ENCODE measurements at places on chromosomes 7 and 10. TPM values are rescaled to one million over a fixed set of nuclear protein-coding genes. Genes with fewer than 3 reads are reported as not detected.

Gene ZNF273
- 6.9 TPM for total RNA-seq

Gene CALD1
- 1.8 TPM for total RNA-seq

Gene PNLIP
- total RNA-seq, result 2.3 TPM

Gene PTTG1IP2
- total RNA-seq, result not detected

Gene CNNM1
- total RNA-seq, result 0.58 TPM

Gene RSU1
- 58.1 TPM for total RNA-seq

Gene NCF1
- 6.5 TPM for total RNA-seq

Gene LRMDA
- not detected for total RNA-seq

DNA sequence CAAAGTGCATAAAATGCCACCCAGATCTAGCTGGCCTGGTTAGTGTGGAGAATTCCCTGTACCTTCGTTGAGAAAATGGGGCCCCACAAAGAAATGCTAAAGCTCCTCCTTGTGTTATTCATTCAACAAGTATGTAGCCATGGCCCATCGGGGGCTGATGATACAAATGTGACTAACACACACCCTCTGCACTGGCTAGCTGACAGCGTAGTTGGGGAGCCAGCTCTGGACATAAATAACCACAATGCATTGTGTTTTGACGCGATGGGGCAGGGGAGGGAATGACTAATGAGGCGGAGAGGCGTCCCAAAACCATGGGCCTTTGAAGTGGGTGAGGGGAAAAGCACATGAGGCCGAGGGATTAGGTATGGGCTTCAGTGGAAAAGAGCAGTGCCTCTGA is 28.2 kb upstream of the ASL start:
- H3K36me3 ChIP-seq, result no peaks in the 10 kb centered on the region
- H3K27me3 ChIP-seq, result peaks cover 26% of the 10 kb centered on the region
- DNase-seq, result no peak
- H3K27ac ChIP-seq, result no peak overlapping the region
- peaks cover 8% of the 10 kb centered on the region for H3K4me1 ChIP-seq

- H3K27me3 ChIP-seq, result no peaks in the 10 kb centered on the region
- H3K36me3 ChIP-seq, result peaks cover 24% of the 10 kb centered on the region
- H3K4me3 ChIP-seq, result no peak overlapping the region
- no peak for DNase-seq
Observed at GRCh38 chr10:102628451-102628911, 15.8 kb upstream of the TRIM8 start.

DNA sequence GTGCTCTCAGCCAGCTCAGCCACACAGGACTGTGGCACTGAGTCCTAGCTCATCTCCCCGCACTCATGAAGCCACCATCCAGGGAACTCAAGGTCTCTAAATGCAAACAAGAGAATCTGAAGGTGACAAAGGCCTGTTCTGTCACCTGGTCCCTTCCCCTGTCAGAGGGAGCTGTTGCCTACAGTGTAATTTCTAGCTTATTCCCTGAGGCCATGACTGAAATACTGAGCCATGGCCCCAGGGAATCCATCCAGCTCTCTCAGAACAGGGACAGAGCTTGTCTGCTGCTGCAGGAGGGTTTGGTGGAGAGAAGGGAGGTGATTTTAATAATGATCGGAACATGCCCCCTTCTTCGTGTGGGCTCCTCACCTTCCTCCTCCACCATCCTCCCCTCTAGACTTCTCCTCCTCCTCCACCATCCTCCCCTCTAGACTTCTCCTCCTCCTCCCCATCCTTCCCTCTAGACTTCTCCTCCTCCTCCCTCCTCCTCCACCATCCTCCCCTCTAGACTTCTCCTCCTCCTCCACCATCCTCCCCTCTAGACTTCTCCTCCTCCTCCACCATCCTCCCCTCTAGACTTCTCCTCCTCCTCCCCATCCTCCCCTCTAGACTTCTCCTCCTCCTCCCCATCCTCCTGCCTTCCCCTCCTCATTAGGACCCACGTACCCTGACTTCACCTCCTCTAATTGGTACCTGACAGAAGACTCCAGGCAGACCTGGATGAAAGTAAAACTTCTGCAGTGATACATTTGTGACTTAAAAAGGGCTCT is 338.0 kb upstream of the MKI67 start:
- H3K36me3 ChIP-seq, result no peaks in the 10 kb centered on the region

DNA sequence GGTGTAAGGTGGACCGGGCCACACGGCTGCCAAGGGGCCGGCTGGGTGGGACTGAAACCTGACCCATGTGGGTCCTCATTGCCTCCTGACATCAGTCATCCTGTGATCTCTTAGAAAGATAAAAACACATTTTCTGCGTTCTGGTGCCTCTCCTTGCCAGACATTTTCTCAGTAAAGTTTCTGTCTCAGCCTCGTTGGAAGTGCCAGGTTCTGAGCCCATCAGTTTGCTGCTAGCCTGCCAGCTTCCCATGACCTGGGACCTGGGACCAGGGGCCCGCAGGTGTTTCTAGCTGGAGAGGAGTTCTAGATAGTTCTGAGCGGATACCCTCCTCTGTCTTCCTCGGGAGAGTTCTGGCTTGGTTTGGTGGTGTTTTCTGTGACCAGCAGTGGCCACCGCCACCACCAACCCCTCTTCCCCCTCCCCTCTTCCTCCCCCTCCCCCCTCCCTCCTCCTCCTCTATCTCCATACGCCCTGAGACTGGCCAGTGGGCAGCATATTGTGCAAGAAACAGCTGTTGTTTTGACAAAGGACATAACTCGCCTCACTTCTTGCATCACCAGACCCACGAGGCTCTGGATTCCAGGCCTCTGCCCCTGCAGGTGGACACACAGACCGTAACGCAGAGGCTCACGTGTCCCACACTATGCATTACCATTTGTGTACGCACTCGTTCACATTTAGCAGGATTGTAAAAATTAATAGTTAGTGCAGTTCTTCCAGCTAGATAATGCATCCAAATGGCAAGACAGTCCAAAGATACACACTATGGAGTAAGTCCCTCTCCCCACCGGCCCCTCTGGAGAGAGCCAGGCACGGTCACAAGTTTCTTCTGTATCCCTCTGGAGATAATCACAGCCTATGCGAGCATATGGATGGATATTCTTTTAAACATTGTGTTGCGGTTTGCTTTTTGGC is 94.6 kb downstream of the CUX1 start:
- no peak overlapping the region for H3K27ac ChIP-seq
- no peak overlapping the region for H3K4me3 ChIP-seq
- peaks cover 4% of the 10 kb centered on the region for H3K4me1 ChIP-seq
- no peaks in the 10 kb centered on the region for H3K27me3 ChIP-seq
- H3K36me3 ChIP-seq, result peaks cover 9% of the 10 kb centered on the region

- peak overlapping the region; percentile 73 for H3K4me3 ChIP-seq
- peak overlapping the region; percentile 93 for H3K27ac ChIP-seq
- H3K27me3 ChIP-seq, result no peaks in the 10 kb centered on the region
- peaks cover 20% of the 10 kb centered on the region for H3K36me3 ChIP-seq
- peaks cover 51% of the 10 kb centered on the region for H3K4me1 ChIP-seq
Observed at GRCh38 chr7:100875356-100875751, 451 bp downstream of the SRRT start.

DNA sequence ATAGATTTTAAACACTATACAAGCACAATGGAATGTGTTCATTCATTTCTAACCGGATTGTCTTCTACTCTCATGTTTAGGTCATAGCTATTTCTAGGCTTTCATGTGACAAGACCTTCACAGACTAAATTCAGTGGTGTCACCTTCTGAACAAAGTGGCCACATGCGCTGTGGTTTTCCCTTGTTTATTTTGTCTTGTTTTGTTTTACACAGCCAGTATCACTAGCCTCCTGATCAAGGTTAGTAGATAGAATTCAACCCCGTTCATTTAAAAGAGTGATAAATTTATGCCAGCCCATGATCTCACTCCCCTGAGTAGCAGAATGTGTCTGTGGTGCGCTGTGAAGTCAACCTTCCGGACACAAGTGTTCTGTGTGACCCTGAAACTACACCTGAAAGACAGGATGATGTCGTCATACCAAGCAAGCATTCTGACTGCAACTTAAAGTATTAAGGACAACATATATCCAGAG is 209.1 kb downstream of the CREB5 start:
- DNase-seq, result no peak
- no peak overlapping the region for H3K27ac ChIP-seq
- no peaks in the 10 kb centered on the region for H3K36me3 ChIP-seq
- no peaks in the 10 kb centered on the region for H3K4me1 ChIP-seq

- H3K27me3 ChIP-seq, result peaks cover 3% of the 10 kb centered on the region
- H3K36me3 ChIP-seq, result no peaks in the 10 kb centered on the region
- no peak overlapping the region for H3K4me3 ChIP-seq
- peak overlapping the region; percentile 73 for H3K27ac ChIP-seq
- peaks cover 57% of the 10 kb centered on the region for H3K4me1 ChIP-seq
- DNase-seq, result no peak
Observed at GRCh38 chr10:69426376-69426727, 9.6 kb upstream of the TACR2 start.

GRCh38 chr10:5125315-5126044 is 31.3 kb downstream of the AKR1C3 start:
- DNase-seq, result no peak
- no peak overlapping the region for H3K4me3 ChIP-seq
- no peaks in the 10 kb centered on the region for H3K4me1 ChIP-seq
- no peak overlapping the region for H3K27ac ChIP-seq

DNA sequence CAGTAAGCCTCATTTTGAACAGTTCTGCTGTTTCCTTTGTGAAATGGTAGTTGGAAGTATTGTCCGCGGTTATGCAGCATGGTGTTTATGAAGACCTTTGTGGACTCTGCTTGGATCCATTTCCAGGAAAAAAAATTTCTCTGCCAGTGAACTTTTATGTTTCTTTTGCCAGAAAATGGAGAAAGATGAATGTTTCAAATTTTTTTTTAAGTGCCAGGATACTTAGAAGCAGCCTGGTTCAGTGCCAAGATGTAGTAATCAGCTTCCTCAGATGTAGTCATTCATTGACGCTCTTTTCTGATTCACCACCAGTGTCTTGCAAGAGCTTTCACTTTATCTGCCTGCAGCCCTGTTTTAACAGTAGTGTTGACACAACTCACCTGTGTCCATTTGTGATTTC is 258.2 kb downstream of the SDK1 start:
- no peaks in the 10 kb centered on the region for H3K36me3 ChIP-seq
- no peak overlapping the region for H3K4me3 ChIP-seq
- H3K27me3 ChIP-seq, result peaks cover 3% of the 10 kb centered on the region

GRCh38 chr10:101020427-101021075 is 10.4 kb downstream of the PDZD7 start:
- no peaks in the 10 kb centered on the region for H3K36me3 ChIP-seq
- H3K27ac ChIP-seq, result no peak overlapping the region
- peaks cover 8% of the 10 kb centered on the region for H3K4me1 ChIP-seq
- DNase-seq, result no peak
- no peaks in the 10 kb centered on the region for H3K27me3 ChIP-seq

DNA sequence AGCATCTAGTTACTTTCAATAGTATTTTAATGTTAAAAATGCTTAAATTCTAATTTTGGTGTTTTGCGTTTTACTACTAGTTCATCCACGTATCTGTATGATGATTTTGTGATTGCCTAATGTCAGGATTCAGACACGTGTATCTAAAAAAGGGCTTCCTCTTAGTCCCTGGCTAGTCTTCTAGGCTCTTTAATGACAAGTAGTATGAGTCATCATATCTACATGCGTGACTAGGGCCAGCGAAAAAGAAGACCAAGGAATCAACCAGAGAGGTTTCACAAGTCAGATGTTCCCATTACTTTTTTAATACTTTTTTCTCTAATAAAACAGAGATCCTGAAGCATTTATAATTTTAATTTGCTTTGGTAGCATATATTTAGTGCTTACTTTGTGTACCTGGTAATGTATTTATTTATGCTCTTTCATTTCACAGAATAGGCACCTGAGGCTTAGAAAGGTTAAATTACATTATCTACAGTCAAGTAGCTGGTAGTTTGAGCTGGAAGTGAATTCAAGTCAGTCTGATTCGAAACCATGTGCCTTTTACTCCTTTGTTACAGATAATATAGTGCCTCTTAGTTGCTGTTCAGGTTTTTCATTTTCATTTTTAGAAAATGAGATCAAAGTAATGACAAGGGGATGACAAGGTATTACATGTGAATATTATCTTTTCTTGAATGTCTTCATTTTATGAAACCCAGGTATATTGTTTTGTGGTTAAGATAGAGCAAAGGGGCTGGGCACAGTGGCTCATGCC is 140.3 kb downstream of the FOXP2 start:
- H3K4me1 ChIP-seq, result no peaks in the 10 kb centered on the region
- DNase-seq, result no peak
- H3K27me3 ChIP-seq, result no peaks in the 10 kb centered on the region
- H3K4me3 ChIP-seq, result no peak overlapping the region

DNA sequence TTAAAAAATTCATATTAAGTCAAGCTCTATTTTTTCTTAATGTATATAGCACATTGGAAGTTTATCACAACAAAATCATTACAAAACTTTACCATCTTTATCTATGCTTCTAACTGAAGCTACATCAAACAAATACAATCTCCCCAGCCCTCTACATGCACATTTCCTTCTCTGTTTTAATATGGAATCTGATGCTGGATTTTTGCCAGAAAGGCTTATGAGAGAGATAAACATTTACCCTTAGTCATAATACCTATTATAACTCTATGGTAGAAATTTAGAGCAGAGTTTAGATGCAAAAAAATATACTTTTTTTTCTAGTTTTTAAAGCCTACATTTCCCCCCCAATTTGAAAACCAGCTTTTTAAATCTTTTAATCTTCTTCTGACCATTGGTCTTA is 1198.6 kb downstream of the GATA3 start:
- H3K4me3 ChIP-seq, result no peak overlapping the region
- H3K27ac ChIP-seq, result no peak overlapping the region
- H3K36me3 ChIP-seq, result no peaks in the 10 kb centered on the region
- H3K27me3 ChIP-seq, result no peaks in the 10 kb centered on the region

GRCh38 chr10:119358152-119358512 is 150.8 kb downstream of the GRK5 start:
- no peak overlapping the region for H3K27ac ChIP-seq
- no peak overlapping the region for H3K4me3 ChIP-seq
- DNase-seq, result no peak
- H3K27me3 ChIP-seq, result no peaks in the 10 kb centered on the region
- peaks cover 3% of the 10 kb centered on the region for H3K36me3 ChIP-seq
- H3K4me1 ChIP-seq, result peaks cover 15% of the 10 kb centered on the region

DNA sequence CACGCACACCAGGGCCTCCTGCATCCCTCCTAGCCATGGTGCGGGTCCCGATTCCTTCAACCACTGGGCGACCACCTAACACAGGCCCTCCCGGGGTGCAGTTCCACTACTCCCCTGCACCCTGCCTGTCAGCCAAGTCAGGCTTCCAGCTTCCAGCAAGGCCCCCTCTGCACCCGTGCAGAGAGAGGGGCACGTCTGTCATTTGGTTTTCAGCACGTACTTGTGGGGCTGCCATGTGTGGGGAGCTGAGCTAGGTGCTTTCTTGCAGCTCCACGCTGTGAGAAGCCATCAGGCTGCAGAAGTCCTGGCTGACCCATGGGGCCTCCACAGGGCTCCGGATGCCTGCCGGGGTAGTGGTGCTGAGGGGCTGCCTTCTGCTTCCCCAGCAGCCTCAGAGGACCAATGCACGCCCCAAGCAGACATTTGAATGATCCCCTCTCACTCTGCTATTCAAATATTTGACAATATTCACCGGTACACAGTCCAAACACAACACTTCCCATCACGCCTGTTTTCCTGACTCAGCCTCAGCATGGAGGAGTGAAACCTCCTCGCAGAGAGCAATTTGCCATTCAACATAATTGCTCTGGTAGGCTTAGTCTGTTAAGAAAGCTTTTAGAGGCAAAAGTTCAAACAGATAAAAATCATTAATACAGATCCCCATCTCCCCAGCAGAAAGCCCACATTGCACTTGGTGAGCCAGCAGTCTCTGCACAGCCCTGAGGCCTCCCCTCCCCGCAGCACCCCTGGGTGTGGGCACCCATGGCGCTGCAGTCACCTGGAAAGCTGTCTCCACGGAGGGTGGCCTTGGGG is 449.9 kb downstream of the PTPRN2 start:
- peaks cover 2% of the 10 kb centered on the region for H3K27me3 ChIP-seq
- H3K36me3 ChIP-seq, result no peaks in the 10 kb centered on the region
- H3K27ac ChIP-seq, result no peak overlapping the region
